ENCODE measurements at places on chromosomes 12 and 14.

GRCh38 chr12:59737725-59738463, 142.1 kb downstream of the SLC16A7 start:
- no peak for DNase-seq

- DNase-seq, result no peak
These were observed 824 bp upstream of the PSMB5 start for GRCh38 chr14:23035303-23036144.

GRCh38 chr12:107607464-107608392, 77.9 kb upstream of the PWP1 start:
- DNase-seq, result peak; percentile 87

GRCh38 chr12:102479099-102479885, 1.1 kb downstream of the IGF1 start:
- no peak for DNase-seq

DNA sequence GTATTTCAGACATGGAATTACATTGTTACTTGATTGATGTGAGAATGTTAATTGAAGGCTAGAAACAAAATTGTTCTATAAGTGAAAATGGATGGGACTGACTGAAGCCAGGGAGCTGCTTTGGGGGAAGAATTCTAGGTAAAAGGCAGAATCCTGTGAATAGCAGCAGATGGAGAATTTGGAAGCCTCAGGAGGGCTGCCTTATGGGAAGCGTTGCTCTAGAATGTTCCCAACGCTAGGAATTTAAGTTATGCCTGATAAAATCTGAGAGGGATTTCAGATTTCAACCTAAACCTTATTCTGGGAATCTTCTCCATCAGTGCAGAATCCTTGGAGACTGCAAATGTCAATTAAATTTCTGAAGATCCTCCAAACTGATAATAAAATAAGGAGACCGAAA, 858.2 kb upstream of the FLRT2 start:
- DNase-seq, result no peak

- no peak for DNase-seq
These were observed 453.8 kb downstream of the TMEM121 start for GRCh38 chr14:105980224-105980623.

GRCh38 chr12:2338991-2339431, 286.2 kb downstream of the CACNA1C start:
- no peak for DNase-seq

DNA sequence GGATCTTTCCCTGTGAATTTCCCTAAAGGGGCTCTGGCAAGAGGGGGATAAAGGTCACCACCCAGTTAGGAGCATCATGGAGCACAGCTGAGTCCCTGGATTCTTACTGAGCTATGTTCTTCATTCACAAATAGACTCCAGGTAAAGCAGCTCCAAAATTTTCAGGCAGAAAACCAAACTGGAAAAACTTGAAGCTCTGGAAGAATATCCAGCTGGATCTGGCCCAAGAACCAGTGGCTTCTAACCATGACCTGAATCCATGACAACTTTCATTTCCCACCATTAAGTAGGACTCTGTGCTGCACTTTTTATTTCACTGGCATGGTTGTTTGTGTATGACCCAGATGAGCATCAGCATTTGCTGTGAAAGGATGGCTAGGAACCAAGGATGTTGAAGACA, 180.4 kb upstream of the FKBP4 start:
- DNase-seq, result no peak

GRCh38 chr12:48132826-48133225, 13.7 kb downstream of the PFKM start:
- DNase-seq, result no peak

GRCh38 chr12:105552056-105552455, 221.6 kb downstream of the C12orf75 start:
- DNase-seq, result no peak

DNA sequence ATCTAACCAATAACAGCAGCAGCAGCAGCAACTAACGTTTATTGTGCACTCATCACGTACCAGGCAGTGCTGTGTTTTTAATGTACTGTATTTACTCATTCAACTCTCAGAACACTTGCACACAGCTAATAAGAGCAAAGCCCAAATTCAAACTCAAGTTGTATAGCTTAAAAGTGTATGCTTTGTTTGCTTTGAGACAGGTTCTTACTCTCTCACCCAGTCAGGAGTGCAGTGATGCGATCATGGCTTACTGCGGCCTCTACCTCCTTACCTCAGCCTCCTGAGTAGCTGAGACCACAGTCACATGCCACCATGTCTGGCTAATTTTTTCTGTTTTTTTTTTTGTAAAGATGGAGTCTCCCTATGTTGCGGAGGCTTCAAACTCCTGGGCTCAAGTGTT, 105.4 kb downstream of the PAPLN start:
- no peak for DNase-seq

GRCh38 chr12:90237841-90238240, 529.2 kb upstream of the ATP2B1 start:
- DNase-seq, result no peak

DNA sequence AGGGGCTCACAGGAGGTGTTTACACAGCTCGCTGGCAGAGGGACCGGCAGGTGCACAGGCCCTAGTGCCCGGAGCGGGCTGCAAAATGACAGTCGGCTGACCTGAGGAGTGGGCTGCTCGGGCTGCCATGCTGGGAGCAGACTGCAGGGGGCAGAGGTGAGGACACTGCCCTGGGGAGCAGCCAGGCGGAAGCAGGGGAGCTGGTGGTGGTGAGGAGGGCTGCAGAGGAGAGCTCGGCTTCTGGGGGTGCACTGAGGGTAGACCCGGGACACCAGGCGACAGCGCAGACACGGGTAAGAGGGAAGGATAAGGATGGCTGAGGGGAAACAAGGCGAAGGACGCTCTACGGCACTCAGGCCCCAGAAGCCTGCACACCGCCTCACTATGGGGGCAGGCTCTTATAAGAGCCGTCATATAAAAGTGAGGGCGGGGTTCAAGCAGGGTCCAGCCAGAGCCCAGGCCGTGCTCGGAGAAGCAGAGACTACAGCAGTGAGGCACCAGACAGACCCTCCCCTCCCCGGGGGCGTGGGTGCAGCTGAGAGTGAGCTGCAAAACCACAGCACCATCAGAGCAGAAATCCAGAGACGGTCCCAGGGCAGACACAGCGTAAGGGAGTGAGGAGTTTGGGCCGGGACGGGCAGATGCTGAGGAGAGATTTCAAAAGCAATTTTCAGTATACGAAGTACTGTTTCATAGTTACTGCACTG, 62.5 kb downstream of the CCDC88C start:
- DNase-seq, result peak; percentile 65

GRCh38 chr14:31026077-31026449, at the start of gene STRN3:
STRN3 (minus strand) TSS chr14:31026379; CDS start chr14:31026185, 194 bp downstream.
- no peak for DNase-seq

GRCh38 chr14:30541318-30541717, 17.6 kb upstream of the G2E3 start:
- DNase-seq, result no peak

DNA sequence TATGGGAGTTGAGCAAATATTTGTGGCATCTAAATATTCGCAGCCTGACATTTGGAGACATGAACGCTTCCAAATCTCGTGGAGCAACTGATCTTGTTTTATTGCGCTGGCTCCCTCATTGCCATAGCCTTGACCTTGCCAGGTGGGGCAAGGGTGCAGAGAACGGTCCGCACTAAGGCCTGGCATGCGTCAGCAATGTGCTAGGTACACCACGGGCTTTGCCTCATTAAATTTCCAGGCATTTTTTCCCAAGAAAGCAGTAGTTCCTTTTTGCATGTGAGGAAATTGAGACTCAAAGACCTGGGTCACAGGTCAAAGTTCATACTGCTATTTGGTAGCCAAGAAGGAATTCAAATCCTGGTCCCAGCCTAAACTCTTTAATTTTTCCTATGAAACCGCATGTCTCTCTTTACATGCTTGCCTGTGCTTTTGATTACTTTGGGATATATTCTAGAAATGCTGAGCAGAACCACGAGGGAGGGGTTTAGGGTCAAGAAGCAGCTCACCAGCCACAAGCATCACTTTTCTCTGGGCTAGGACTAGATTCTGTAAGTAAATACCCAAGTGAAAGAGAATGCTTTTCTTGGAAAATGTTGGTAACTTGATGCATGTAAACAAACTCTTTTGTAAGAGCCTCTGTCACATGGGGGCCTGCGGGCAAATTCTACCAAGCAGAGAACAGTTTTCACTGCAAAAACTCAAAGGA, 891.6 kb downstream of the VRK1 start:
- DNase-seq, result no peak

GRCh38 chr12:93460003-93460402, 7.3 kb upstream of the MRPL42 start:
- DNase-seq, result no peak

GRCh38 chr14:23862513-23862912, 91.1 kb upstream of the DHRS4 start:
- no peak for DNase-seq

DNA sequence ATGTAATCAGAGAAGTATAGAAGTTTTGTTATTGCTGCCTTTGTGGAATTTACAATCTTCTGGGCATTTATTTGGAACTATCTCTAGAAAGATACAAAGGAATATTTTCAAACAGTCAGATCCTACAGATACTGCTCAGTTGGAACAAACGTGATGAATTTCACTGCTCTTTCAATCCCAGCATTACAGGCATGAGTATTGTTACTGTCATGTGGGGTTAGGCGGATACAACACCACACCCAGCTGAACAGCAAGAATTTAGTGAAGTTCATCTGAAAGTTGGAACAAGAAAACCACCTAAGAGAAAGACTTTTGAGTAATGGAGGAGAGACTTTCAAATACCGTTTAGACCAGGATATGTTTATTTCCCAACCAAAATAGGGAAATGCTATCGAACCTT, 123.3 kb upstream of the PLXNC1 start:
- no peak for DNase-seq

DNA sequence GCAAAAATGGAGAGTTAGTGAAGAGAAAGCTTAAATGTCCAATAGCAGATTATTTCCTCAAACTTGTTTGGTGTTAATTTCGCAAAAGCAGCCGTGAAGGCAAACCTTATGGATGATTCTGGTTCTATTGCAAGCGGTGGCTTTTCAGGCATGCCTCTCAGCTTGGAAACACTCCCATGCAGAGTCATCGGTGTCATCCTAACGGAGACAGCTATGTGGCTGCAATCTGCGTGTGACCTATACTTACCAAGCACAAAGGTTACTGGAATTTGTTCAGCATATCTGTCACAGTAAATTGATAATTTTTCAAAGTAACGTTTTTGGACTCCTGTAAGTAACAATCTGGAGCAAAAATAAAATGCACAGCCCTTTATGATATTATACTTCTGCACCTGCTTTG, 5.0 kb downstream of the BEST3 start:
- DNase-seq, result no peak

GRCh38 chr14:69657950-69658355, 46.6 kb downstream of the SUSD6 start:
- DNase-seq, result no peak

DNA sequence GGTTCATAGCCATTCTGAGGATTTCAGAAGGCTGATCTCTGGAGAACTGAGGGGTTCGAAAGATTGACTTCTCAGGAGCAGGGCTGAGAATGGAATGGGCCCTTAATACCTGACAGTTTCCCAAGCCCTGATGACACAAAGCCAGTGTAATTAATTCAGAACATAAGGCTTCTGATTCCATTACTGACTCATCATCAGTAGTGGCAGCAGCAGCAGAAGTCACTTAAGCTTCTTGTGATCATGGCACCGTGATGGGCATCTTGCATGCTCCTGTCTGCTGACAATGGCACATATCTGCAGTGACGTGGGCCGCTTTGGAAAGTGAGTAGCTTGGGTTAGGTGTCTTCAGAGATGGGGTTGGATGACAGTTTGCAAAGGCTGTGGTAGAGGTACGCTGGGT, 38.2 kb upstream of the GSG1 start:
- DNase-seq, result no peak
